ENCODE measurements at places on chromosomes 5 and 9.

- DNase-seq, result no peak
These were observed 217.9 kb downstream of the EPB41L4A start for GRCh38 chr5:112201141-112201540.

DNA sequence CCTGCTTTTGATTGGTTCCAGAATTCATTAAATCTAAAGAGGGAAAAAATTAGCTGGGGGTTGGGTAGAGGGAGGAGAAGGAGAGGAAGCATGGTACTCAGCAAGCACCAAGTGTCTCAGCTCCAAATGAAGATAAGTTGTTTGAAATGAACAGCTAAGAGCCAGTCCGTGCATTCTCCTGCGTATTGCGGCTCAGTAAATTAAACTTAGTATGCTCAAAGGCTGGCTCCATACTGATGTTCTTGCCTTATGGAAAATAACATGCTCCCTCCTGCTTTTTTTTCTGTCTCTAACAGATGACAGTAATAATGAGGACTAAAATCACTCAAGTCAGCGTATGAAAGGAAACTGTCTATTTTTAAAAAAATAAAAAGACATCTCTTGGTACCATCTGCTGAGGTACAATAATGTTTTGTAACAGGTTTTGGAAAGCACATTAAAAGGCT is 161.0 kb downstream of the SPATA31D1 start:
- DNase-seq, result no peak

GRCh38 chr9:117869712-117870111 is 165.5 kb downstream of the TLR4 start:
- DNase-seq, result no peak

- DNase-seq, result no peak
These were observed 110.7 kb downstream of the SAXO1 start for GRCh38 chr9:18922161-18922885.

- DNase-seq, result no peak
These were observed at the start of gene GDNF for GRCh38 chr5:37839407-37840052. Gene GDNF (minus strand): TSS chr5:37840041. CDS start chr5:37834796, 5,245 bp downstream.

- no peak for DNase-seq
These were observed 31.5 kb downstream of the AOPEP start for GRCh38 chr9:94758031-94758430.

DNA sequence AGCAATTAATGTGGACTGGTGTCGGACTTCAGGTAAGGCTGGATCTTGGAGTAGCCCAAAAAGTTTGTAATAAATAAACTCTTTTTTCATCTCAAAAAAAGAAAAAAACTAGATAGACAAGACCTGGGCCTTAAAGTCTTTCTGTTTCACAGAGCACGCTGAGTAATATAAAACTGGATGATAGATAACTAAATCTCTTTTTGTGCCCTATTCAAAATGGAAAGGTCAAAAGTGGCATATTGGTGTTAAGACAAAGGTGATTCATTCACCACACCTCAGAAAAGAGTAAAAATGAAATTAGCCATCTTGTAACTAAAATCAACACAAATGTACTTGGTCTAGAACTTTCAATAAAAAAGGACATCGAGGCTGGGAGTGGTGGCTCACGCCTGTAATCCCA is 30.3 kb upstream of the RFK start:
- DNase-seq, result no peak

DNA sequence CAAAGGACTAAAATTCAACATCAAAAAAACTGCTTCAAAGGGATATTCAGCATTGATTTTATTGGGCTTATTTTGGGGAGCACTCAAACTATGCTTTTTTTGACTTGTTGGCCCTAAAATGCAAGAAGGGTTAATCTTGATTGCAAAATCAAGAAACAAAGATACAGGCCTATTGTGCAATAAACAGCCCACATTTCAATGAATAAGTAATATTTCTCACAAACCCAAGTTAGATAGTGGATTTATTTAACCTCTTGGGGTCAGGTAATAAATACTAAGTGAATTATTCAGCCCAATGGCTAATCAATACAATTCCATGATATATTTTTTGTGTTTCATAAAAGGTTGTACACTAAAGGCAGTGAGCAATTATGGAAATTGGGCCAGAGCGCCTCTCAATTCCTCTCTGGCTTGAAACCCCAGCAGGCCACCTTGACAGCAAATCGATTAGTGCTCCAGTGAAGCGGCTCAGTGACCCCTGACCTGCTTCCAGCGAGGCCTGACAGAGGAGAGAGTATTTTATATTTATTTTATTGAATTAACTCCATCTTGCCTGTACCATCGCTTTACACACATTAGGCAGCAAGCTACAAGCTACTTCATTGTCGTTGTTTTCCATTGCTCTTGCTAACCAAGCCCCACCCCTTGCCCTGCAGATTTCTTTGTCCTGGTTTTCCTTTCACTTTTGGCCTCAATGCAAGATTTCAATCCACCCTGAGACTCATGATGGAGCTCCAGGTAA is 65.5 kb downstream of the EBF1 start:
- DNase-seq, result no peak

GRCh38 chr9:711761-712553 is 129.5 kb upstream of the DMRT1 start:
- no peak for DNase-seq

- peak; percentile 16 for DNase-seq
These were observed 13.4 kb downstream of the SLC44A1 start for GRCh38 chr9:105257809-105258208.

- DNase-seq, result no peak
These were observed 139.2 kb upstream of the HMHB1 start for GRCh38 chr5:143672806-143673205.

DNA sequence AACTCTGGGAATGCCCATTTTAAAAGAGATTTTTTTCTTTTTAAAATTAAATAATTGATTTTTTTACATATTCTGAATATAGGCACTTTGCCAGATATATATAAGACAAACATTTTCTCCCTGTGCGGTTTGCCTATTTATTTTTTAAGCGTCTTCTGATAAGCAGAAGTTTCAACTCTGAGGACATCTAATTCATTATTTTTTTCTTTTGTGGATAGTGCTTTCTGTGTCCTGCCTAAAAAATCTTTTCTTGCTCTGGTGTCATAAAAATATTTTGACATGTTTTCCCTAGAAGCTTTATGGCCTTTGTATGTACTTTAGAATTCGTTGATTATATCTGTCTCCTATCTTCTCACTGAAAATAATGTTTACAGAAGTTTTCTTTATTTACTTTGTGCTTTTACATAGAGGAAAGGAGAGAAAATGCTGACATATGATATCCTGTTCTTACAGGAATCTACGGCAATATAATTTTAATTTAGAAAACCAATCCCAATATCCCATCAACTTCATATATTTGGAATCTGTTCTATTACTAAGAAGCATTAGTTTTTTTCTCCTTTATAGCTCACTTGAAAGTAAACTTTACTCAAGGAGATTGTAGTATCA is 111.9 kb upstream of the EFNA5 start:
- DNase-seq, result no peak

DNA sequence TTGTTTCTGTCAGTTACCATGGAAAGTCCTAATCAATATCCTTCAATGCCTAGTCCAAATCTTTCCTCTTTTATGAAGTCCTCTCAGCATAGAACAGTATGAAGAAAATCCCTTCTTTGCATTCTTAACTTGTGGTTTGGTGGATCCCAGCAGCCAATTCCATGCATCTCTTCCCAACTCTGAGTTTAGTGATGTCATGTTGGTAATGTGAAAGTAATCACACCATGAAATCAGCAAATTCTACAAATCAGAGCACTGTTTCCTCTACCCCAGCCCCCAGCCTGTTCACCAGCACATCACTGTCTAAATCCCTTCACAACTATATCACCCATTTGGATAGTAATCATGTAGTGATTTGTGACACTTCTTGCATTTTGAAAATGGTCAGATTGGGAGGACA is 4.7 kb upstream of the C1QTNF2 start:
- no peak for DNase-seq

- no peak for DNase-seq
These were observed 49.0 kb upstream of the SUSD3 start for GRCh38 chr9:93009337-93010015.

DNA sequence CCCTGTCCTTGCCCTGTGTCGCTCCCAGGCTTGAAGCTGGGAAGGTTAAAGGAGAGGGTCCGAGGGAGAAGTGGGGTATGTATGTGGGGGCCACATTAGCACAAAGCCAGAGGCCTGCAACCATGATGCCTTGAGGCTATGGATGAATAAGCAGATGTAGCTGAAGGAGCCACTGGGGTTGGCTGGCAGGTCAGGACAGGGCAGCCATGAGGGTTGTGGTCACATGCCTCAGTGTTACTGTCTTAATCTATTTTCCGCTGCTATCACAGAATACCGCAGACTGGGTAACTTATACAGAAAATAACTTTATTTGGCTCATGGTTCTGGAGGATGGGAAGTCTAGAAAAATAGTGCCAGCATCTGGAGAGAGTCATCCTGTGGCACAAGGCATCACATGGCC is 9.2 kb upstream of the GRHPR start:
- DNase-seq, result no peak

DNA sequence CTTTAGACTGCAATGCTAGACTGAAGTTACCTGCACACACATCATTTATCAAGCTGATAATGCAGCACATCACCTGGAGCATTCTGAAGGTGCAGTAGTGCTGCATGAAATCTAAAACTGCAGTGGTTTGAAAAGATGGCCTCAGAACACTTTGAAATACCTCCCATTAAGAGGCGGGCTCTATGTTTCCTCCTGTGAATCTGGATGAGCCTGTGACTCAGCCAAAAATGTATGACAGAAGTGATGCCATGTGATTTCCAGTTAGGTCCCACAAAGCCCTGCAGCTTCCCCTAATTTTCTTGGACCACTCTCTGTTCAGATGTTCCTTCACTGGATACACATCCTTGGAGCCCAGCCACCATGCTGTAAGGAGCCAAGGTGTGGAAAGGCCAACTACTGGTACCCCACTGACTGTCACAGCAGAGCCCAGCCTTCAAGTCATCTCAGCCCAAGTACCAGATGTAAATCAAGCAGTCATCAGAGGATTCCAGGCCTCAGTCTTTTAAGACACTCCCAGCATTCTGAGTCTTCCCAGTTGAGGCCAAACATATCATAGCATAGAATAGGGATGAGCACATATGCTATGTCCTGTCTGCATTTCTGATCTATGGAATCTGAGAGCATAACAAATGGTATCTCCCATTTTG is 27.2 kb upstream of the DEPDC1B start:
- DNase-seq, result no peak

DNA sequence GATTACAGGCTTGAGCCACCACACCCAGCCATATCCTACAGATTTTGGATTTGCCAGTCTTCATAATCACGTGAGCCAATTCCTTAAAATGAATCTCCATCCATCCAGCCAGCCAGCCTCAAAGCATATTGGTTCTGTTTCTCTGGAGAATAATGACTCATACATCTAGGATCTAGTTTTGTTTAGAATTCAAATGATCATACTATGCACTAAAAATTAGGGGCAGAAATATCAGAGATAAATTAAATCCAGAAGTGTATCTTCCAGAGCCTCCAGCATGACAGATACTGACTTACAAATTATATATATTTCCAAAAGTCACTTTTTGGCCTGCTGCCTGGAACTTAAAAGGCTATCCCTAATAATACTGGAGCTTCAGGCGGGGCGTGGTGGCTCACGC is 119.1 kb upstream of the NR5A1 start:
- no peak for DNase-seq

DNA sequence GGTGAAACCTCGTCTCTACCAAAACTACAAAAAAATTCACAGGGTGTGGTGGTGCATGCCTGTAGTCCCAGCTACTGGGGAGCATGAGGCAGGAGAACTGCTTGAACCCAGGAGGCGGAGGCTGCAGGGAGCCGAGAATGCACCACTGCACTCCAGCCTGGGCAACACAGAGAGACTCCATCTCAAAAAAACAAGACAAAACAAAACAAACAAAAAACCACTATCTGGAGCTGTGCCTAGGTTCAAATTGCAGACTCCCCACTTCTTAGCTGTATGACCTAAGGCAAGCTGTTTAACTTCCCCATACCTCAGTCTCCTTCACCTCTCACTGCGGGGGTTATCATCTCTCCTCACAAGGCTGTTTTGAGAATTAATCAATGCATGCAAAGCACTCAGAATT is 68.0 kb downstream of the MAPKAP1 start:
- no peak for DNase-seq

DNA sequence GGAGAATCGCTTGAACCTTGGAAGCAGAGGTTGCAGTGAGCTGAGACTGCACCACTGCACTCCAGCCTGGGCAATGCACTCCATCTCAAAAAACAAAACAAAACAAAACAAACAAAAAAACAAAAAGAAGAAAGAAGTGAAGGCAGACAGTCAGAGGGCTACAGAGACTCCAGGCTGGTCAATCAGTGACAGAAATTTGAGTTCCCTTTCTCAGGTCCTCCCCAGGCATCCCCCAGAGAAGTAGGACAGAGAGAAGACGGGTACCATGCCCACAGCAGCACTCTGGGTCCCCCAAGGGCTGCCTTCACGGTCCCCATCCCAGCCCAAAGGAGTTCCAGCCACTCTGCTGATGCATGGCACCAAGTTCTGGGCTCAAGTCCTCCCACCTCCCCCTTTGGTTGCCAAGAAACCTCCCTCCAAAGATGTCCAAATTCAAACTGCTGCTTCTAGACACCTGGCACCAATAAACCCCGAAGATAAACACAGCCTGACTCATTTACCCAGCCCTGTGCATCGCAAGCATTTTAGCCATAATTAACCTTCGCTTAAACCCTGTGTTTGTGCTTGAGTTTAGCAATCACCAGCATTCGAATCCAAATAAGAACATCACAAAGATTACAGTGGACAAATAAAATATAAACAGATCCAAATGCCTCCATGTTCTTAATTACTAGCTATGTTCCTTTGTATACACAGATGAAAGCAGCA is 24.0 kb downstream of the SEMA4D start:
- no peak for DNase-seq

DNA sequence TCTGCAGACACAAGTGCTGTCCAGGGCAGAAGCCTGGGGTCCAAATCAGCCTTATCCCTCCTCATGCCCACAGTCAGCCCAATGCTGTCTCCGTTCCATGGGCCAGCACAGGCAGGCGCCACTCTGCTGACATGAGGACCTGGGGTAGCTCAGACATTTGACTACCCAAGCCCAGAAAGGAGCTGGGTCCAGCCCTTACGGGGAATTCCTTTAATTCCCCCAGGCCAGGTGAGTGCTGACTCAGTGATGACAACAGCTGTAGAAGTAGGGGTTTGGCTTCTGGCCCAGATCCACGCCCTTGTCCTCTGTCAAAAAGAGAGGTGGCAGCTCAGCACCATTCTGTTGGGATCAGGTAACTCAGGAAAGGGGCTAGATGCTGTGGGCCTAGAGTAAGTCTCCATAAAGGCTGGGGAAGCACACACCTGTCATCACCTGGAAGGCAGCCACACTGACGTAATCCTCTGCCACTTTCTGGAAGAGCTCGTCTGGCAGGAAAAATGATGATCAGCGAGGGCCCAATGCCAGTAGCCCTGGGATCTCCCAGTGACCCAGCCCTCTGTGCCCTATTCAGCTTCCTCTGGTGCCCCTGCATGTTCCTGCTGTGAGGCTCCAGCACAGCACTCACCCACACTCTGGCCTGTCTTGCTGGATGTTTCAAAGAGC is 1.9 kb downstream of the RAB24 start:
- DNase-seq, result peak; percentile 19

DNA sequence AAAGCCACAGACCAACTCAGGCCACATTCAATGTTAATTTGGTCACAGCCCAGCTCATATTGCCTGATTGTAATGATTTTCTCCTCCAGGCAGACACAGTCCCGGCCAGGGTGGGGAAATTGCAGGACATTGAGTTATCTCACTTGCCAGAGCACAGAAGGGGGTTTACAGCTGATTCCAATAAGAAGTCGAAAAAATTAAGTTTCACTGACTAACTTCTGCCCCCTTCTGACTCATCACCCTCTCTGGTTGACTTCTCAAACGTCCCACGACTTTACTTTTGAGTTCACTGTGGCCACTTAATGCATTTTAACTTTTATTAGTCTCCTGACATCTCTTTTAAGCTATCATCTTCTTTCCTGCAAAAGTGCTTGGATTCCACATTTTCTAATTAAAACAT is 321.4 kb upstream of the WWC1 start:
- no peak for DNase-seq

GRCh38 chr9:128723352-128723865 is 518 bp downstream of the ZDHHC12 start:
- DNase-seq, result no peak
